ENCODE measurements at places on chromosomes 3 and 15. TPM values are rescaled to one million over a fixed set of nuclear protein-coding genes. Genes with fewer than 3 reads are reported as not detected.

Gene CX3CR1
- not detected for total RNA-seq

Gene ZBTB20
- 13.9 TPM for total RNA-seq

Gene P2RY14
- not detected for total RNA-seq

Gene IMP3
- total RNA-seq, result 84.3 TPM

Gene TERB2
- not detected for total RNA-seq

Gene SEMA3B
- total RNA-seq, result 2.9 TPM

Gene SLC6A1
- 0.45 TPM for total RNA-seq

- H3K27me3 ChIP-seq, result no peaks in the 10 kb centered on the region
- DNase-seq, result no peak
- no peaks in the 10 kb centered on the region for H3K36me3 ChIP-seq
- H3K4me3 ChIP-seq, result no peak overlapping the region
- H3K27ac ChIP-seq, result no peak overlapping the region
- H3K4me1 ChIP-seq, result no peaks in the 10 kb centered on the region
Observed at GRCh38 chr3:81989274-81989673, 227.8 kb upstream of the GBE1 start.

DNA sequence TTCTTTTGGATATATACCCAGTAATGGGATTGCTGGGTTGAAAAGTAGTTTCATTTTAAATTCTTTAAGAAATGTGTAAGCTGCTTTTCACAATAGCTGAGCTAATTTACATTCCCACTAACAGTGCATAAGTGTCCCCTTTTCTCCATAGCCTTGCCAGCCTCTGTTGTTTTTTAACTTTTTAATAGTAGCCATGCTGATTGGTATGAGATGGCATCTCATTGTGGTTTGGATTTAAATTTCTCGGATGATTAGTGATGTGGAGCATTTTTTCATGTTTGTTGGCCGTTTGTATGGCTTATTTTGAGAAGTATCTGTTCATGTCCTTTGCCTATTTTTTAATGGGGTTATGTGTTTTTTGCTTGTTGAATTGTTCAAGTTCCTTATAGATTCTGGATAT, 444.3 kb upstream of the ATP11B start:
- no peak for DNase-seq
- no peak overlapping the region for H3K4me3 ChIP-seq
- peaks cover 4% of the 10 kb centered on the region for H3K36me3 ChIP-seq
- no peaks in the 10 kb centered on the region for H3K4me1 ChIP-seq

GRCh38 chr3:128498127-128498626, 5.2 kb upstream of the GATA2 start:
- H3K36me3 ChIP-seq, result peaks cover 3% of the 10 kb centered on the region
- H3K27me3 ChIP-seq, result peaks cover 98% of the 10 kb centered on the region
- DNase-seq, result no peak
- H3K4me3 ChIP-seq, result peak overlapping the region; percentile 85

DNA sequence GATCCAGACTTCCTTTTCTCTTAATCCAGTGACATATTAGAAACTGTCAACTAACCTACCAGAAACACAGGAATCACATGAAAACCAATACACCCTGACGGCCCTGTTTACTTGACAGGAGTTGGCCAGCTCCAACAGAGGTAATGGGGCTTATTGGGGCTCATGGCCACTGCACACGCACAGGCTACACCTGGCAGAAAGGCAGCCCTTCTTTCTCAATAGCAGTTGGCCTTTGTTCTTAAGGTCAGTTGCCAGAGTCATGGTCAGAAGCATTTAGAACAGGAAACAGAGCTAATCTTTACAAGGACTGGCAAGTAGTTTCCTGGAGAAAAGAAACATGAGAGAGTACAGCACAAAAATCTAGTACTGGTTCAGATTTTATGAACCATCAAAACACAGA, 181.8 kb downstream of the MAGI1 start:
- H3K27me3 ChIP-seq, result no peaks in the 10 kb centered on the region
- peaks cover 31% of the 10 kb centered on the region for H3K4me1 ChIP-seq
- DNase-seq, result no peak
- H3K27ac ChIP-seq, result no peak overlapping the region
- H3K4me3 ChIP-seq, result no peak overlapping the region

DNA sequence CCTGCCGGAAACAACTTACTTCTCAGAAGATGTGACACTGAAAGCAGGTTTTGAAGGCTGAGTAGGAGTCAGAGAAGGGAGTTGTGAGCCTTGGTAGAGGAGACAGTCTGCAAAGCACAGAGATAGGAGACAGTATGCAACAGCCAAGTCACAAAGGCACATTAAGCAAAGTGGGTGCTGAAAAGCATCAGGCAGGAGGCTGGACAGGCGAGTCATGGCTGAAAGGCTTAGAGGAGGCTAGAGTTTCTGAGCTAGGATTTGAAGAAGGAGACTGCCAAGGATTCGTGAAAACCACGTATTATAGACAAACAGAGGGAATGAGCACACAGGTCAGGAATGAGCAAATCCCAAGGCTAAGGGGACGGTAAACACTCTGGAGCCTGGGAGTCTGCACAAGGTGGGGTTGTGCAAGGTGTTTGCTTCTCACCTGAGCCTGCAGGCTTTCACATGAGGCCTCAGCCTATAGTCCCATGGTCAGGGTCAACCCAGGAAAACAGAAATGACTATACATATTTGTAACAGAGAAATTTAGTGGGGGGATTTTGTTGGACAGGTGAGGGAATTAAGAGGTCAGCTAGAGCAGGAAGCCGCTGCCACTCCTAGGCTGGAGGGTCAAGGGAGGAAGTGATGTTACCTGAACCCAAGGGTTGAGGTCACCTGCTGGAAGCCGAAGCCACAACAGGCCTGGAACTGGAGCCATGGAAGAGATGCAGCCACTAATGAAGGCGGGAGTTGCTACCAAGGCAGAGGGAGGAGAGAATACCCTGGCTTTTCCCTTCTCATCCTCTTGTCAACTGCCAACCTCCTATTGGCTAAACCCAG, 23.1 kb upstream of the TRIM71 start:
- peaks cover 10% of the 10 kb centered on the region for H3K4me1 ChIP-seq
- no peak overlapping the region for H3K27ac ChIP-seq
- no peaks in the 10 kb centered on the region for H3K36me3 ChIP-seq
- DNase-seq, result no peak
- H3K27me3 ChIP-seq, result no peaks in the 10 kb centered on the region

GRCh38 chr3:172541945-172542488, 18.8 kb upstream of the TNFSF10 start:
- H3K27me3 ChIP-seq, result no peaks in the 10 kb centered on the region
- no peaks in the 10 kb centered on the region for H3K36me3 ChIP-seq
- H3K4me3 ChIP-seq, result no peak overlapping the region
- H3K4me1 ChIP-seq, result no peaks in the 10 kb centered on the region
- no peak for DNase-seq

- H3K4me1 ChIP-seq, result no peaks in the 10 kb centered on the region
- H3K36me3 ChIP-seq, result no peaks in the 10 kb centered on the region
- no peak overlapping the region for H3K4me3 ChIP-seq
- H3K27me3 ChIP-seq, result peaks cover 7% of the 10 kb centered on the region
- DNase-seq, result no peak
Observed at GRCh38 chr15:45148076-45149059, 18.6 kb downstream of the DUOX1 start.

GRCh38 chr15:71777216-71777943, 33.0 kb upstream of the NR2E3 start:
- no peak overlapping the region for H3K27ac ChIP-seq
- H3K36me3 ChIP-seq, result no peaks in the 10 kb centered on the region
- H3K4me1 ChIP-seq, result peaks cover 8% of the 10 kb centered on the region
- peaks cover 10% of the 10 kb centered on the region for H3K27me3 ChIP-seq
